ENCODE measurements at places on chromosomes 4 and X.

DNA sequence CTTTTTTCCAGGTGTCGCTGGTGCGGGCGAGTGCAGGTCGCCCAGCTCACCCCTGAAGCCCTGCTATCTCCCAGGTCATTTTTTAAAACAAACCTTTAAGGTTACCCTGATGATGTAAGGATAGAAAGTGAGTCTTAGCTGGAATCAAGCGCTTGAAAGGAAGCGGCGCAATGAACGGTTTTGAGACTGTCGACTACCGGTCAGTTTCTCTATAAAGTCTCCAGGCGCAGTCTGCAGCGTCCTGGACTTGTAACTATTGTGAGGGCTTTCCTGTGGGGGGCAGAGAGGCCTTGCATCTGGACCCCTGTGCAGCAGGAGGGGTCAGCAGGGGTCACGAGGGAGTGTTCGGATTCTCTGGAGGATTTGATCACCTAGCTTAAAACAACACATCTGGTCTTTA lies 1.6 kb downstream of the KIT start:
- DNase-seq = no peak

DNA sequence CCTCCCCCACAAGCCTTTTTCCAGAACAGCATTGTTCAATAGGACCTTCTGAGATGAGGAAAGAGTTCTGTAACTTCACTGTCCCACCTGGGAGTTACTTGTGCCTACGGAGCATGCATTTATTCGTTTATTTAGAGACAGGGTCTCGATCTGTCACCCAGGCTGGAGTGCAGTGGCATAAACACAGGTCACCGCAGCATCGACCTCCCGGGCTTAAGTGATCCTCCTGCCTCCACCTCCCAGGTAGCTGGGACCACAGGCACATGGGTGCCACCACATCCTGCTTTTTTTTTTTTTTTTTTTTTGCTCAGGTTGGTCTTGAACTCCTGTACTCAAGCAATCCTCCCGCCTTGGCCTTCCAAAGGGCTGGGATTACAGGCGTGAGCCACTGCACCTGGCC lies 2.9 kb downstream of the MAP3K15 start:
- DNase-seq = no peak

GRCh38 chr4:110074570-110074969 lies 123.8 kb downstream of the ELOVL6 start:
- DNase-seq = no peak

- no peak for DNase-seq
Measured at GRCh38 chrX:50068285-50068563, 132.6 kb downstream of the AKAP4 start.

DNA sequence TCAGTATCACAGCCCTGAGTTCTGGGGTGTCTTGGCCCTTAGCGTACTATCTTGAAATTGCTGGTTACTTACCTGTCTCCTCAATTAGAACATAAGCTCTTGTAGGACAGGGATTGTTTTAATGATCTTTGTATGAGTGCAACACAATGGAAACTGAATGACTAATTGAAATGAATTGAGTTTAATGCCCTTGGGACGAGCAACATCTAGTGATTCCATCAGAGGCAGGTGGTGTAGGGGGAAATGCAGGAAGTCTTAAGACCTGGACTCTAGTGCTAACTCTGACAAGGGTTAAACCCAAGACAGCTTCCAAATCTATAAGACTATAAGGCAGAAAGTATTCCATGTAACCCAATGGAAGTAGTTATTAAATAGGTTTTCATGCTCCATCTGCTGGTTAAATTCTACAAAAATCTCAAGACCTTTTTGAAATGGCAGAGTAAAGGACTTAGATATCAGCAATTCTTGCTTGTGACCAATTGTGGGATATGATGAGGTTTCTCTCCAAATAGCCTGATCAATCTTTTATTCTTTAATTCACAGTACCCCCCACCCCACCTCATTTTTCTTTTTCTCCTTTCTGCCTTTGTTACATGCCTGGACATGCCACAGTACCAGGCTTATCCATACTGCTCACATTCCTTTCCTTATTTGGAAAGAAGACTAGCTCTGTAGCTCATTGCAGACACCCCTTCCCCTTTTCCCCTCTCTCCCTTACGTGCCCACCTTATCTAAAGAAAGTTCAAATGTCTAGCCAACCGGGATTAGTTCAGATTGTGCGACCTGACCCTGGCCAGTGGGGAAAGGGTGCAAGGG lies 340.8 kb downstream of the PAPSS1 start:
- no peak for DNase-seq

GRCh38 chr4:29309050-29309449 lies 1411.1 kb upstream of the PCDH7 start:
- DNase-seq = no peak

DNA sequence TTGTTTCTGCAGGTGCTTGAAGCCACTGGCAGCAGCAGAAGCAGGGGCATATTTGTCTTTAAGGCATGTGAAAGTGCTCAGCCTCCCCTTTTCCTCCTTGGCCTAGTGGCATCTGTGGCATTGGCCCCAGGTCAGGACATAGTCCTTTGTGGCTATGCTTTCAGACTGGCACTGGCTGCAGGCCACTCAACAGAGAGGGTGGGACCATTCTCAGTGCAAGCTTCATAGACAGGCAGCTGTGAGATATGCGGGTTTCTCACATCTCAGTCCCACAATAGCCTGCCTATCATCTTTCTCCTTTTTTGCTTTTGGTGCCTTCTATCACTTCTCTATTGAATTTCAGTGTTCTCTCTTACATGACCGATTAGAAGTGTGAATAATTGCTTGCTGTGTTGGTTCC lies 104.8 kb downstream of the ACTRT1 start:
- DNase-seq = no peak

DNA sequence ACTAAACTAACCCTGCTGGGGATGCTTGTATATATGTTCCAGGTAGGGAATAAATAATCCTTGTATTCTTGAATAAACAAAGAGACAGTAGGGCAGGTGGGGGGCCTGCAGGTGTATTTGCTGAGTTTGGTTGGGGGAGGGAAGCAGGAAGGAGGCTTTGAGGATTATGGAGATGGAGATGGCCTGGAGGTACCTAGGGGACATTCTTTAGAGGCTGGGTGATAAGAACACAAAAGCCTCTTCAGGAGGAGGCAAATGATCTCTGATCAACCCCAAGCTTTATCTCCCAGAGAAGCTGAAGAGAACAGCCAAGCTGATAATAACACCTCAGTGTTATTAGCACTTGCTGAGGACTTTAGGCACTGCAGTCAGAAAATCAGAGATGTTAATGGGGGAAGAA lies 187.7 kb downstream of the MGST2 start:
- no peak for DNase-seq

DNA sequence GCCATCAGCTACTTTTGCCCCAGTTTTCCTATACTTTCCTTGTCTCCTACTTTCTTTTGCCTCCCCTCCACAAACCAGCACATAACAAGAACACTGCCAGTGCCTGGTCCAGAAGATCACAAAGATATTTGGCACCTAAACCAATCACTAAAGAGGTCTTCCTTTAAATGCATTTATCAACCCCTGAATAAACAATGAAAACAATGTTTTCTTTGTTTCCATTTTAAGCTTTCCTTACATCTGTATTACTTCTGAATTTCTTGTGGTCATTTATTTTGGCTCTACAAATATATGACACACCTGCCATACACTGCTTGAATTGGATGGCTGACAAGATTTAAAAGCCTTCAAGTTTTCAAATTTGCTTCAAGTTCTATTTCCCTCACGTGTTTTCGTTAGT lies 43.9 kb downstream of the MBNL3 start:
- no peak for DNase-seq

DNA sequence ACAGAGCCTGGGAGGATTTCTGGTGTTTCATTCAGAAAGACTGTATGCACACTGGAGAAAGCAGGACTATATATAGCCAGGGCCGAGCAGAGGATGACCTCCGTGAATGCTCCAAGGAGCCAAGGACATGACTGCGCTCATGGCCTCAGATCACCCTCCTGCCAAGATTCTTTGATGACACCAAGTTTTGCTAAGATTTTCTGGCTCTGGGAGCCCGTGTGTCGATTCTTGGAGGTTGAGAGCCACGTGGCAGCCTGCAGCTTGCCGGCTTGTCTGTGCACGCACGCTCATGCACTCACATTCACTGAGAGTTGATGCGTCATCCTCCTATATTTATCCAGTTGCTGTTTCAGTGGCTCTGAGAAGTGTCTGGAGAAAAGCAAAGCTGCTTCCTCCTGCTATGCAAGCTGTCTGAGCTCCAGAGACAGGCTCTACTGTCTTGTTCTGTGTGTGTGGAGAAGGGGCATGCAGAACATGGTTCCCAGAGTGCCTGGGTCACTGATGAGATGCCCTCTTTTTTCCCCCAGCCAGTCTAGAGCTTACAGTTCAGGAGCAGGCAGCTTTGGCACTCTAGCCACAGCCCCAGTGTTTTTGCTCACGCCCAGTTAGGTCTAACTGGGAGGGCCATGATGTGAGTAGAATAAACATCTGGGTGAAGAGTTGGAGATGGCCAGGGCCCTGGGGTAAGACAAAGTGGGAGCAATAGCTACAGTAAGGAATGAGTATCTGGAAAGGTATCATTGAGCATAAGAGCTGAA lies 64.9 kb upstream of the SCOC start:
- peak; percentile 74 for DNase-seq

Measured in Right ventricle myocardium superior (tissue), 1 donor.